ENCODE measurements at places on chromosomes 6 and 20.

- no peak for DNase-seq
These were observed 39.4 kb upstream of the SPDEF start for GRCh38 chr6:34595332-34596184.

DNA sequence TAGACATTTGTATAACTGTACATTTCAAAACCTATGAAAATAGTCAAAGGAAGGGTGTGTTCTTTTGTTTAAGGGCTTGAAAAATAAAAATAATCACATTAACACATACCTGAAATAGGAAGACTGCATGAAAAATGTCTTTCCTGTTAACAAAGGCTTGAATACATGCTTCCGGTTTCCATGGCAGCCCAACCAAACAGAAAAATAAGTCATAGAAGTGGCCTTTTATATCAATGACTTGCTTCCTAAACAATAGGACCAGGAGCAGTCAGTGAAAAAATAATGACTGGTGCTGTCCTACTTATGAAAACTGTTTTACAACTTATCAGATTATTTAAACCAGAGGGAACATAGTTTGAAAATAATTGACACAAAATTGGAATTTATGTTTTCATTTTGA, 412.6 kb upstream of the PLCB4 start:
- DNase-seq: no peak

DNA sequence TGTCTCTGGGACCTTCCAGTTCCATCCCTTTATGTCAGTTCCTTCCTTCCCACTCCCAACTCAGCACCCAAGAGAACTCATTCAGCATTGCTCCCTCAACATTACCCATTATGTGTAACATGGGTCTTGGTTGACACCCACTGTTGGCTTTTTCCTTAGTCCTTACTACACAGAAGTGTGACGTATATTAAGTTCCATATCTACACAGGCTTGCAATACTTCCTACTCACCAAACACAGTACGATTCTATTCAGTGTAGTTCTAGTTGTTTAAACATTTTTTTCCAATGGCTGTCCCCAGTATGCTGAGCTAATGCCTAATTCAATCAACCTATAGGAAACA, 37.7 kb downstream of the ARHGAP18 start:
- no peak for DNase-seq

GRCh38 chr6:81638366-81638765, 114.1 kb downstream of the TENT5A start:
- no peak for DNase-seq

- DNase-seq: no peak
These were observed 69.9 kb upstream of the HDAC2 start for GRCh38 chr6:114040871-114041270.

GRCh38 chr6:162581988-162582780, 145.4 kb downstream of the PRKN start:
- DNase-seq: no peak

GRCh38 chr6:34284563-34285447, 36.0 kb upstream of the SMIM29 start:
- no peak for DNase-seq

DNA sequence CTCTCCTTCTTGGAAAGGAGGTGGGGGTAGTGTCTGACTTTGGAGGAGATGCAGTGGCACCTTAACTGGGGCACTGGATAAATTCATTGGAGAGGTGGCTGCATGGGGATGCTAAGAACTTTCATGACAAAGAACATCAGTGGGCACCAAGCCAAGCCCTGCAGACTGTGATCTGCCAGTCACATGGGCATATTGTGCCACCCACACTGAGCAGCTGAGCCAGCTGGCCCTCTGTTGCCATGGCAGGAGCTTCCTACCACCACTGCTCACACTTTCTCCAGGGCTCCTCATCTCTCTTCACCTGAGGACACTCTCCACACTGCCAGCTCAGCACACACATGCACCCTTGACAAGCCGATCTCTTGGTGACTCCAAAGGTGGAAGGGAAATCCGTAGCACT, 715.6 kb downstream of the QKI start:
- DNase-seq: no peak

DNA sequence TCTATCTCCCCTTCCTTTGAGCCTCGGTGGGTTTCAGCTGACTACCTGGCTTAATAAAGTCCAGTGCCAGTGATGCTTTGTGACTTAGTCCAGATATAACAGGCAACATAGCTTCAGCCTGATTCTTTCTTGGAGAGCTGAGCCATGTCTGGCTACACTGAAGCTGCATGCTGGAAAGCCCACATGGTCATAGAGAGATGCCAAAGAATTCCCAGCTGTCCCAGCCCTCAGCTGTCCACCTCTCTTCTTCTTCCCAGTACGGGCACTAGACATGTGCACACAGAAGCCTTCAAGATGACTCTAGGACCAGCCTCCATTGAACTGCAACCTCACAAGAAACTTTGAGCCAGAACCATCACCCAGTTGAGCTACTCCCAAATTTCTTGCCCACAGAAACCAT, 154.1 kb upstream of the MYLIP start:
- DNase-seq: no peak

DNA sequence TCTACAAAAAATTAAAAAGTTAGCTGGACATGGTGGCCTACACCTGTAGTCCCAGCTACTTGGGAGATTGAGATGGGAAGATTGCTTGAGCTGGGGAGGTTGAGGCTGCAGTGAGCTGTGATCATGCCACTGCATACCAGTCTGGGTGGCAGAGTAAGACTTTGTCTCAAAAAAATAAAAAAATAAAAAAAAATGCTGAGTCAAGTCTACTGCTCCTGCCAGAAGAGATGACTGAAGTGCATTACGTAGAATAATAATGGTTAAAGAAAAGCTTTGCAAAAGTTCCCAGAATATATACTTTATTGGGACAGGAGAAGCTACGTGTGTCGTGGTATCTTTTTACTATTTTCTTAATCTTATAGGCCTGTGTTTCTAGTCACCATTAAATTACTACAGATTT, 125.3 kb downstream of the SLC16A10 start:
- DNase-seq: no peak

DNA sequence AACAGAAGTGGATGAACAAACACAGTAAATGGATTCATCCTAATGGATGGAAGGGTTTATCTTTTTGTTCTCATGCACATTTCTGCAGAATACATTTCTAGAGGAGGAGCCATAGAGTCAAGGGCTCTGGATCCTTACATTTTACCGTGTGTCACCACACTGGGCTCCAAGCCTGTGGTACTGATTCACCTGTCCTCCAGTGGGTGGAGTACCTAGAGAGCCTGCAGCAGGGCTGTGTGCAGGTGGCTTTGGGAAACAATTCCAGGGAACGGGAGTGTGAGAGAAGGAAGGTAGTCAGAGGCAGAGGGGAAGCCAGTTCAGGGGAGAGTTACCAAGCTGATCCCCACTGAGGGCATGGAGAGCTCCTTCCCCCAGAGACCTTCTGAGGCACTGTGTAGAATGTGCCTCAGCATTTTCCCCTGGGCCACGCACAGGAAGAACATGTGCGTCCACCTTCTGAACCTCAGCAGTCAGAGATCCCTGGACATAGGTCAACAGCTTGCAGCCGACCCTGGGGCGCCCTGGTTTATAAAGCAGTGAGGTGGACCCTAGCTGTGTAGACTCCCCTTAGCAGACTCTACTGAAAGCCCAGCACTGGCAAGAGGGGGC, 85.3 kb upstream of the SLC22A23 start:
- DNase-seq: no peak

All from stimulated activated CD8-positive, alpha-beta memory T cell treated with anti-CD3 and anti-CD28 coated beads, Interleukin-7, amount 100 ng/mL, for 4 hours (primary cell).